ENCODE measurements at places on chromosomes 16 and 17.

GRCh38 chr16:12637002-12637401 is 166.7 kb downstream of the CPPED1 start:
- DNase-seq, result no peak

GRCh38 chr17:77679589-77679988 is 278.9 kb upstream of the TNRC6C start:
- DNase-seq, result no peak

- peak; percentile 16 for DNase-seq
Observed at GRCh38 chr17:82963104-82963950, 116.1 kb upstream of the METRNL start.

GRCh38 chr17:58278661-58279015 is 2.1 kb downstream of the MPO start:
- DNase-seq, result no peak

DNA sequence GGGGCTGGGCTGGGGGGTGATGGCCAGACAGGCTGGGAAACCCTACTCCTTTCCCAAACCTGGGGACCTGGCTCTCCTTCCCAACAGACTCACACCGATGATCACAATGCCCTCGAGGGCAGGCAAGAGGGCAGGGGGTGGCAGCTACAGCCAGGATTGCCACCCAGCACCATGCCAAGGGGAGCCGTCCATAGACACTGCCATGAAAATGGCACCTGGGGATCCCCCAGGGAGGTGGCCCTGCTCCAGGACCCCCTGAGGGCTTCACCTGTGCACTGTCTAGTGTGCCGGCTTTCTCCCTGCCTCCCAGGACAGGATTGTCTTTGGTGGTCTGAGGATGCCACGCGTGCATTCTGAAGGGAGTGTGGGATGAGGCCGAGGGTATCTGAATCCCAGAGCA is 24.6 kb downstream of the RPH3AL start:
- DNase-seq, result no peak

GRCh38 chr17:82305727-82306300 is 11.6 kb downstream of the CD7 start:
- DNase-seq, result no peak

GRCh38 chr17:30579610-30580315 is 102.6 kb downstream of the GOSR1 start:
- DNase-seq, result no peak
